ENCODE measurements at places on chromosomes 5 and 9.

- no peak overlapping the region for H3K4me3 ChIP-seq
- DNase-seq: no peak
- no peaks in the 10 kb centered on the region for H3K36me3 ChIP-seq
- H3K27ac ChIP-seq: no peak overlapping the region
- no peaks in the 10 kb centered on the region for H3K27me3 ChIP-seq
These were observed 46.5 kb upstream of the GFPT2 start for GRCh38 chr5:180399401-180400215.

DNA sequence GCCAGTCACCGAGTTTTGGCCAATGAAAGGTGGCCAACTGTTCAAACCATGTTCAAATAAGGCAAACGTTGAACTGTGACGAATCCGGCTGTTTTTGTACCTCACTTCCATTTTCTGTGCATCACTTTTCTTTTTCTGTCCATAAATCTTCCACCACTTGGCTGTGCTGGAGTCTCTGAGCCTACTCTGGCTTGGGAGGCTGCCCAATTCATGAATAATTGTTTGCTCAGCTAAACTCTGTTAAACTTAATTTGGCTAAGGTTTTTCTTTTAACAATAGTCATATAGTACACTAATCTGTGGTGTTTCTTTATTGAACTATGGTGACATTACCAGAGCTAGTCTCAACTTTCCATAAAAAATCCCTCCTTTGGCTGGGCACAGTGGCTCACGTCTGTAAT, 11.3 kb downstream of the NIM1K start:
- H3K27me3 ChIP-seq: no peaks in the 10 kb centered on the region
- peaks cover 21% of the 10 kb centered on the region for H3K4me1 ChIP-seq
- DNase-seq: peak; percentile 98
- H3K4me3 ChIP-seq: no peak overlapping the region

GRCh38 chr5:135846311-135846710, 11.8 kb downstream of the SLC25A48 start:
- H3K27ac ChIP-seq: no peak overlapping the region
- no peak overlapping the region for H3K4me3 ChIP-seq
- peaks cover 9% of the 10 kb centered on the region for H3K27me3 ChIP-seq

DNA sequence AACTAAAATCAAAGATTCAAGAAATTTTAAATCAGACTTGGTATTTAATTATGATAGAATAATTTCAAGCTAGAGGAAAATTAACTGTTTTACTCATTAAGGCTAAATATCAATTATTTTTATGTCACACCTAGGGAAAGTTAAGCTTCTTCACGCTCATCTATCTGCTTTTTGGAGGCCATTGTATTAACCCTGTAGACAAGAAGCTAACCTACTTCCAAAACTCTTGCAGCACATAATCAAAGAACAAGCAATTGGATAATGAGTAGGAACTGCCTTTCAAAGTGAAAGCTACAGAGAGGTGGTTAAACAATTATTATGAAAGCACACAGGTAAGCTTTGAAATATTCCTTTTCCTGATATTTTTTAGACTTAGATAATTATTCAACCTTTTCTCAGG, 6.7 kb downstream of the EBF1 start:
- H3K36me3 ChIP-seq: no peaks in the 10 kb centered on the region
- H3K4me3 ChIP-seq: no peak overlapping the region
- no peaks in the 10 kb centered on the region for H3K27me3 ChIP-seq
- no peak overlapping the region for H3K27ac ChIP-seq
- no peak for DNase-seq

- no peak overlapping the region for H3K27ac ChIP-seq
- peak; percentile 21 for DNase-seq
- no peaks in the 10 kb centered on the region for H3K27me3 ChIP-seq
- H3K4me1 ChIP-seq: peaks cover 14% of the 10 kb centered on the region
- no peaks in the 10 kb centered on the region for H3K36me3 ChIP-seq
These were observed 10.4 kb downstream of the PTCH1 start for GRCh38 chr9:95506428-95506677.

DNA sequence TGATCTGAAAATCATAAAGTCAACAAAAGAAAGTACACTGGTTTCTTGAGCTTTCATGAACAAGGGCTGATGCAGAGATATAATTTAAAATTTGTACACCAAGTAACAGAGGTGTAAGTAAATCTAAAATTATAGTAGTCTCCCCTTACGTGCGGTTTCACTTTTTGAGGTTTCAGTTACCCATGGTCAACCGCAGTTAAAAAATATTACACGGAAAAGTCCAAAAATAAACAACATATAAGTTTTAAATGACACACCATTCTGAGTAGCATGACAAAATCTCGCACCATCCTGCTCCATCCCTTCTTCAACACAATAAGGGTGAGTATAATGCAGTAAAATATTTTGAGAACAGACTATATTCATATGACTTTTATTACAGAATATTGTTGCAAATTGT, 54.4 kb downstream of the AUH start:
- no peaks in the 10 kb centered on the region for H3K36me3 ChIP-seq
- no peak overlapping the region for H3K27ac ChIP-seq
- peaks cover 21% of the 10 kb centered on the region for H3K4me1 ChIP-seq

- no peak overlapping the region for H3K27ac ChIP-seq
- no peak overlapping the region for H3K4me3 ChIP-seq
- H3K27me3 ChIP-seq: no peaks in the 10 kb centered on the region
- no peak for DNase-seq
- H3K36me3 ChIP-seq: peaks cover 23% of the 10 kb centered on the region
These were observed 12.9 kb downstream of the OTULINL start for GRCh38 chr5:14594378-14595074.

DNA sequence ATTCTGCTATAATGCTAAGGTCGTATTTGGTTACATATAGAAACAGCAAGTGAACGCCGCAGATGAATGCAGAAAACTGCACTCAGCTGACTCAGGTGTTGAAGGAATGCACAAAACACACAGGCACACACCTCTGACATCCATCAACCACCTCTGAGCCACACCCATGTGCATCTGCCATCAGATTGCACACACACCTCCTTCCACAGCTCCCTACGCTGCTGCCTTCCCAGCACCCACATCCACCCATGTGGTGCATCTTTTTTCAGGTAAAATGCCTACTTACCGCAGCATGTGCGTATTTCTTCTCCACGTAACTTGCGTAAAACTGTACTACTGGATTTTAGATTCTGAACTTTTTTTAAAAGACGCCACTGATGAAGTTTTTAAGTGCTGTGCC, 7.1 kb downstream of the STK10 start:
- no peaks in the 10 kb centered on the region for H3K36me3 ChIP-seq
- H3K4me1 ChIP-seq: peaks cover 11% of the 10 kb centered on the region
- H3K27me3 ChIP-seq: no peaks in the 10 kb centered on the region
- H3K4me3 ChIP-seq: no peak overlapping the region
- no peak for DNase-seq

- H3K27me3 ChIP-seq: no peaks in the 10 kb centered on the region
- no peak overlapping the region for H3K4me3 ChIP-seq
- H3K36me3 ChIP-seq: no peaks in the 10 kb centered on the region
- H3K27ac ChIP-seq: no peak overlapping the region
These were observed 880 bp upstream of the PTPDC1 start for GRCh38 chr9:94083384-94083783.

- H3K4me3 ChIP-seq: no peak overlapping the region
- H3K27ac ChIP-seq: peak overlapping the region; percentile 72
- peaks cover 32% of the 10 kb centered on the region for H3K4me1 ChIP-seq
- no peaks in the 10 kb centered on the region for H3K27me3 ChIP-seq
These were observed 38.6 kb downstream of the SH3RF2 start for GRCh38 chr5:145975001-145975360.

DNA sequence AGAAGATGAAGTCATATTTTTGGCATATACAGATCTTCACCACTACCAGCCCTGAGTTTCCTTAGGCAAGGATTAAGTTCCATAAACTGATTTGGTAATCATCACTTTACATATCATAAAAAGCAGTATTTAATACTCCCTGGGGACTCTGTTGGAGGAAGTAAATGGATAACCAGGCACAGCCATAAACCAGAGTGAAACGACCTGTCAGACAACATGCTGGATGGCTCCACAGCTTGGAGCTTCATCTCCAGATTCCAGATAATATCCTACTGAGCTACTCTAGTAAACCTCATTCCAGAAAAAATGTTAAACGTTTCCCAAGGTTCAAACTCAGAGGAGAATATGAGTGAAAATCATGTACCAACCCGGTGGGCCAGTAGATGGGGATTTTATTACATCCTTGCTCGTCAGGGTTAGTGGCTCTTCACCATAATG, 109.2 kb downstream of the BASP1 start:
- no peaks in the 10 kb centered on the region for H3K27me3 ChIP-seq
- DNase-seq: no peak
- H3K4me1 ChIP-seq: peaks cover 11% of the 10 kb centered on the region
- H3K4me3 ChIP-seq: no peak overlapping the region
- no peak overlapping the region for H3K27ac ChIP-seq

GRCh38 chr5:87360132-87360531, 52.6 kb downstream of the CCNH start:
- no peaks in the 10 kb centered on the region for H3K4me1 ChIP-seq
- no peak overlapping the region for H3K27ac ChIP-seq
- H3K27me3 ChIP-seq: no peaks in the 10 kb centered on the region
- no peak for DNase-seq
- peaks cover 16% of the 10 kb centered on the region for H3K36me3 ChIP-seq

GRCh38 chr9:16223074-16223871, 647.2 kb downstream of the BNC2 start:
- peaks cover 21% of the 10 kb centered on the region for H3K4me1 ChIP-seq
- H3K4me3 ChIP-seq: no peak overlapping the region
- no peaks in the 10 kb centered on the region for H3K36me3 ChIP-seq
- H3K27ac ChIP-seq: 0 out of 2 replicates have a peak overlapping the region, but pooled peaks have one; percentile 37
- H3K27me3 ChIP-seq: no peaks in the 10 kb centered on the region

GRCh38 chr9:135890190-135891026, 16.9 kb downstream of the CAMSAP1 start:
- no peak for DNase-seq
- no peaks in the 10 kb centered on the region for H3K27me3 ChIP-seq
- no peak overlapping the region for H3K27ac ChIP-seq
- peaks cover 3% of the 10 kb centered on the region for H3K4me1 ChIP-seq
- H3K4me3 ChIP-seq: no peak overlapping the region

DNA sequence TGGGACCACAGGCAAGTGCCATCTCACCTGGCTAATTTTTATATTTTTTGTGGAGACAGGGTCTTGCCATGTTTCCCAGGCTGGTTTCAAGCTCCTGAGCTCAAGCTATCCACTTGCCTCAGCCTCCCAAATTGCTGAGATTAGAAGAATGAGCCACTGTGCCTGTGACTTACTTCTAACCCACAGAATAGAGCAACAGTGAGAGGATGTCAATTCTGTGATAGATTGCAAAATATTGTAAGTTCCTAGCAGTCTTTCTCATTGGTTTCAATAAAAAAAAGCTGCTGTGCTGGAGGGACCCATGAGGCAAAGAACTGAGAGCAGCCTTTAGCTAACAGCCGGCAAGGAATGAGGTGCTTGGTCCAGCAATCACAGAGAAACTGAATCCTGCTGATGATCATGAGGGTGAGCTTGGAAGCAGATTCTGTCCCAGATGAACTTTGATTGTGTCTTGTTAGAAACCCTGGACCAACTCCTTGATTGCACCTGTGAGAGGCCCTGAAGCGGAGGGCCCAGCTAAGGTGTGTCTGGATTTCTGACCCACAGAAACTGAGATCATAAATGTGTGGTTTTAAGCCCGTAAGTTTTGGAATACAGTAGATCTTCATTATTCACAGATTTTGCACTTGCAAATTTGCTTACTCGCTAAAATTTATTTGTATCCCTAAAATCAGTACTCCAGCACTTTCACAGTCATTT, 149.7 kb downstream of the GCNT1 start:
- H3K4me3 ChIP-seq: no peak overlapping the region
- no peak for DNase-seq
- no peaks in the 10 kb centered on the region for H3K36me3 ChIP-seq
- peaks cover 24% of the 10 kb centered on the region for H3K27me3 ChIP-seq

GRCh38 chr9:108543251-108543778, 312.5 kb downstream of the ACTL7B start:
- no peaks in the 10 kb centered on the region for H3K36me3 ChIP-seq
- H3K4me3 ChIP-seq: no peak overlapping the region
- peaks cover 22% of the 10 kb centered on the region for H3K4me1 ChIP-seq
- DNase-seq: peak; percentile 92

GRCh38 chr5:80193401-80193800, 62.4 kb downstream of the SERINC5 start:
- no peaks in the 10 kb centered on the region for H3K4me1 ChIP-seq
- H3K36me3 ChIP-seq: no peaks in the 10 kb centered on the region
- no peak overlapping the region for H3K4me3 ChIP-seq

DNA sequence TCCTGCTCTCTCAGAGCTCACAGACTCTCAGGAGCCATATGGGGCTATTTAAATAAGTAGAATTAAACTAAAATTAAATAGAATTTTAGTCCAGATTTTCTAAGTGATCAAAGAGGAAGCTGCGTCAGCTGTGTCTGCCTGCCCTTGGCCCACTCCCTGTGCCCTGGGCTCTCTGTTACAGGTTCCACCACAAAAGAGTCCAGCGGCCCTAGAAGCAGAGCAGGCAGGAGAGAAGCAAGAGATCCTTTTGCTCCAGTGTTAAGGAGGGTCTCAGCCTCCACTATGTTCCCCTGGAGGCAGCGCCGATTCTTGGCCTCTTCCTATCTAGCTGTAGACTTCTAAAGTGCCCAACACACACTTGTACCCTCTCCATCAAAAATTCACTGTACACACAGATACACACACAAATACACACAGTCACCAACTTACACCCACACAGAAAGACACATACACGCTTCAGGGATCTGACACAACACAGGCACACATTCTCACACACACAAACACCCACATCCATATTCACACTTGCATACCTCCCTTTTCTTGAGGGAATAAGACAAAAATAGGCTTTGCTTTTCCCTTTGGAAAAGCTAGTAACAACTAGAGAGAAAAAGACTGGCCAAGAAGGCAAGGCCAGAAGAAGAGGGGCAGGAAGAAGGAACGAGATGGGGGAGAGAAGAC, 5.5 kb upstream of the TNIP1 start:
- H3K27ac ChIP-seq: peak overlapping the region; percentile 92
- DNase-seq: no peak
- no peak overlapping the region for H3K4me3 ChIP-seq
- H3K27me3 ChIP-seq: no peaks in the 10 kb centered on the region
- H3K4me1 ChIP-seq: peaks cover 41% of the 10 kb centered on the region
- no peaks in the 10 kb centered on the region for H3K36me3 ChIP-seq

DNA sequence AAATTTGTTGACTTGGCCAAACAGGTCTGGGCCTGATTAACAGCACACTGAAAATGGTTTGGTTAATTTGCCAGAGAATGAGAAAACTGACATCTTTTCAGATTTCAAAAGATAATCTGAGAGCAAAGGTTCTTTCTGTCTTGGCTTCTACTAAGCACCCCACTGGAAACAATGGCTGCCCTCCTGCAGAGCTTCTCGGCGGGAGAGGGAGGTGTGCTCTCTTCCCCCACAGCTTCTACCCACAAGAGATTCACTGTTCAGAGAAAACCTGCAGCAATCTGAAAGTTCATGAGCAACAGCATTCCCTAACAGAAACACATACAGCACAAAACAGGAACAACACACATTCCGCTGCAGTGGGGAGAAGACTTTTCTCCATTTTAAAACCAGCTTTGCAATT, 3.0 kb downstream of the DNAH5 start:
- peaks cover 27% of the 10 kb centered on the region for H3K4me1 ChIP-seq
- no peak overlapping the region for H3K4me3 ChIP-seq
- no peak for DNase-seq
- no peaks in the 10 kb centered on the region for H3K27me3 ChIP-seq
- no peaks in the 10 kb centered on the region for H3K36me3 ChIP-seq

- H3K4me1 ChIP-seq: peaks cover 29% of the 10 kb centered on the region
- no peak overlapping the region for H3K4me3 ChIP-seq
- no peaks in the 10 kb centered on the region for H3K36me3 ChIP-seq
- no peak for DNase-seq
These were observed 90.2 kb upstream of the ICE1 start for GRCh38 chr5:5332287-5332686.
